Activated CD4-positive, alpha-beta T cell treated with anti-CD3 and anti-CD28 coated beads, Interleukin-2, amount 10 ng/mL, durations not matched to agents 7 days and 5 days (primary cell): ENCODE measurements at places on chromosomes 7 and 10. TPM values are rescaled to one million over a fixed set of nuclear protein-coding genes. Genes with fewer than 3 reads are reported as not detected.

SCART1 gene
- 4.5 TPM for total RNA-seq

NEUROG3 gene
- total RNA-seq: not detected

OAT gene
- 35.4 TPM for total RNA-seq

DNA sequence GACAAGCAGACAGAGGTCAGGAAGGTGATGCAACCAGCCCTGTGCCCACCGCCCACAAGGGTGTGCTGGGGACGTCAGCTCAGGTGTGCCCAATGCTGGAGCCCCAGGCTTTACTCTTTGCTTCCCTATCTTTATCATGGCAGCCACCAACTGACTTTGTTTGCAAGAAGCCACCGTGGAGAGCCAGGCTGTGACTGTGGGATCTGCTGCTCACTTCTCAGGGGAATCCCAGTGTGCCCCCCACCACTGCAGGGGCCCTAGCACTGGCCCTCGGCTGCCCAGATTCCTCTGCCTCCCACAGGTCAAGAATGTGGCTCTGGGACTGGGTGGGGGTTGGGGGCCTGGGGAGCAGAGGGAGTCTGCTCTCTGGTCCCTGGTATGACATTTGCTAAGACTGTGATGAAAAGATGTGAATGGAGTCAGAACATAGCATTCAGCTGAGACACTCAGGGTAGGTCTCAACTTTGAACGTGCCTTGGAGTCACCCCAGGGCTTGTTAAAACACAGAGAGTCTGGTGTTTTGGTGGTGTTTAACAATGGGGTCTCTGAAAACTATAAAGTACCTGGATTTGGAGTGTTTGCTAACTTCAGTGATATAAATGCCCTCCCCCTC lies 47.3 kb downstream of the ARHGAP22 start:
- no peaks in the 10 kb centered on the region for H3K36me3 ChIP-seq
- H3K4me3 ChIP-seq: no peak overlapping the region
- peaks cover 7% of the 10 kb centered on the region for H3K27me3 ChIP-seq
- no peaks in the 10 kb centered on the region for H3K4me1 ChIP-seq
- no peak overlapping the region for H3K27ac ChIP-seq

CTAGE4 gene
- total RNA-seq: 1.4 TPM

- H3K27me3 ChIP-seq: no peaks in the 10 kb centered on the region
- no peaks in the 10 kb centered on the region for H3K36me3 ChIP-seq
- H3K4me3 ChIP-seq: no peak overlapping the region
- H3K27ac ChIP-seq: no peak overlapping the region
- no peaks in the 10 kb centered on the region for H3K4me1 ChIP-seq
- DNase-seq: no peak
Observed at GRCh38 chr10:52440612-52441285, 126.7 kb downstream of the DKK1 start.

GRCh38 chr10:66292456-66292855 lies 633.4 kb upstream of the LRRTM3 start:
- H3K27me3 ChIP-seq: no peaks in the 10 kb centered on the region
- H3K4me3 ChIP-seq: no peak overlapping the region
- no peaks in the 10 kb centered on the region for H3K4me1 ChIP-seq

HABP2 gene
- total RNA-seq: not detected

ABLIM1 gene
- total RNA-seq: 141 TPM

GRCh38 chr10:62092301-62093030 lies 176.2 kb downstream of the RTKN2 start:
- H3K27me3 ChIP-seq: no peaks in the 10 kb centered on the region
- DNase-seq: no peak
- no peak overlapping the region for H3K27ac ChIP-seq
- peaks cover 49% of the 10 kb centered on the region for H3K4me1 ChIP-seq
- peaks cover 93% of the 10 kb centered on the region for H3K36me3 ChIP-seq
- no peak overlapping the region for H3K4me3 ChIP-seq

DTX2 gene
- total RNA-seq: 35.8 TPM
